Right hindlimb (tissue), 1 donor: ENCODE measurements at places on chromosomes 1 and 21.

- no peak for DNase-seq
These were observed 41.8 kb upstream of the ATF3 start for GRCh38 chr1:212566522-212567479.

DNA sequence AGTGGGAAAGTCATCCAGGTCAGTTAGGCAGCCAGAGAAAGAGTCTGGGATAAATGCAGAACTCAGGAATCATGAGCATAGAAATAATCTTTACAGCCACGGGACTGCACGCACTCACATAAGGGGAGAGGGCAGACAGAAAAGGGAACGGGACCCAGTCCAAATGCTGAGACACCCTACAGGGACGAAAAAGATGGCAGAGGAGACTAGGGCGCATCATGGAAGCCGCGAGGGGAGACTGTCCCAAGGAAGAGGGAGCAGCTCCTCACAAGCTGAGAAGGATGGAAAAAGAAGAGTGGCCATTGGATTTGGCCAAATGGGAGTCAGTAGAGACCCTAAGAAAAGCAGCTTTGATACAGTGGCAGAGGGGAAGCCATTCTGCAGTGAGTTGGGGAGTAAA is 102.9 kb upstream of the TLR5 start:
- DNase-seq, result no peak

DNA sequence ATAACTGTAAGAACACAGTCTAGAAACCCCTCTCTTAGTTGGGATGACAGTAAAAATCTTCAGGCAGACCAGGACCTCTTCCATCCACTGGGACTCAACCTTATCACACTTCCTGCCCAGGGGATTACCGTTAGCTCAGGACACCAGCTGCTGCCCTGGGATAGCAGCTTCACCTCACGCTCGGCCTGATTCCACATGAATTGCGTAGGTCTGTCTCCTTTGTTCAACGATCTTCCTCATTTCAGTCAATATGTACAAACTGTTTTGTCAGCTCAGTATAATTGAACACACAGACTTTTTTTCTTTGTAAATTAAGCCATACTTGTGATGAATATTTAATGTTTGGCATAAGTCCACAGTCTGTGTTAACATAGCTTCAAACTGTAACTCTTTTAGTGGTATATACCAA is 290.4 kb downstream of the GRIK1 start:
- DNase-seq, result no peak

- DNase-seq, result no peak
These were observed 44.4 kb downstream of the ATP5PO start for GRCh38 chr21:33871171-33871570.
